ENCODE measurements at places on chromosomes 7 and 10.

DNA sequence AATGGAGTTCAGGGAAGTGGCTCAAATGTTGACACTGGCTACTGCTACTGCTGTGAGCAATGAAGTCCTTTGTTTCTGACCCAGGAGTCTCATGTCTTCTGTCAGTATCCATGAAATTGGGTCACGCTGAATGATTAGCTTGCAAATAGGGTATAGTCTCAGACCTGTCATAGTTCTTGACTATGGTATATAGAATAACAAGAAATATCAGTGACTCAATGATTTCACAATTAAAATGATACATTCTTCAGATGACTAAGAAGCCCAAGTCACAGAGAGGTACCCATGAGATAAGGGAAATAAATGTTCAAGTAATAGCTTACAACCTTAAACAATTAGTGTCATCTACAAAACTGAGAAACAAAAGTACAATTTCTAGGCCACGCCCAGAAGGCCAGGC is 89.3 kb downstream of the LYZL2 start:
- DNase-seq, result no peak

DNA sequence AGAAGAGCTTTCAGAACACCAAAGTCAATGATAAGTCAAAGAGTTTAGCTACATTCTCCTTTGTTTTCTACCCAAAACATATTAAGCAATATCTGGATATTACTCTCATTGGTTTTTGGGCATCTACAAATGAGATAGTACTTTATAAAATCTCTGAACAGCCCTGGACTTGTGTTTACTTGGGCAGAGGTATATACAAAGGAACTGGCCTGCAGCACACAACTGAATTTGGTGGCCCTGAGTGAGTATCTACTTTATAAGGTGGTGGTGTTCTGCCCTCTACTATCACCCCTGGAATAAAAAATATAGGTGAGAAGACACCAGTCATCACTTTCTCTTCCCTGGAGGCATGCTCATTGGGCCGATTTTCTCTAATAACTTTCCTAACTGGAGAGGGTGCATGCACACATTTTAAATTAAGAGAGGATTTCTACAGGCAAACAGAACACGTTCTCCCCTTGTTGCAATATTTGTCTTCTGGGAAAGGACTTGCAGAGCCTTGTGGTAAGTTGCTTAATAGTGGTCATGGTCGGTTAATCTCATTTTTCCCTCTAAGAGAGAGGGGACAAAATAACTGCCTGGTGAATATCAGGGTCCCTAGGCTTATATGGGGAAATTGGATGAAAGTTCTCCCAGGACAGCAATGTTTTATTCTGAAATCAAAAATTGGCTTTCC is 41.1 kb downstream of the OTUD1 start:
- DNase-seq, result no peak

DNA sequence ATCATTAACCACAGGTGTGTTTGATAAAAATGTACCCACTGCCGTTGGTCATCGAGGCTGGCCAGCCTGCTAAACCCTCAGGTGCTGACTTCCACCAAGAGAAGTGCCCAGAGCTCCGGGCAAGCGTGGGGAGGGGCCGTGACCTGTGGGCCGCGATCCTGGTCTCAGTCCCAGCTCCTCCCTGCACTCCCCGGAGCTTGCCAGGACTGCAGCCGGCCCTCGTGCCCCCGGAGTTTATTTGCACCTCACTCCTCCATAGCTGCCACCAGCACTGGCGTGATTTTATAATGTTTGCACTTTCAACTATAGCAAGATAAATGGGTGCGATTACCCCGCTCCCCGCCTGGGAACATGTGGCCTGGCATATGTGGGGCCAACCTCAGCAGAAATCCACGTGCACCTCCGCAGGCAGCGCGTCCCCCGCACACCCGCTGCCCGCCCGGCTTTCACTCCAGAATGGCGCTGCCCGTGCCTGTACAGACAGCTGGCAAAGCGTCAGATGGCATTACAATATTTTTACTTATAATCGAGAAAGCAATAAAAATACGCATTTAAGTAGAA is 30.8 kb downstream of the UNCX start:
- no peak for DNase-seq

DNA sequence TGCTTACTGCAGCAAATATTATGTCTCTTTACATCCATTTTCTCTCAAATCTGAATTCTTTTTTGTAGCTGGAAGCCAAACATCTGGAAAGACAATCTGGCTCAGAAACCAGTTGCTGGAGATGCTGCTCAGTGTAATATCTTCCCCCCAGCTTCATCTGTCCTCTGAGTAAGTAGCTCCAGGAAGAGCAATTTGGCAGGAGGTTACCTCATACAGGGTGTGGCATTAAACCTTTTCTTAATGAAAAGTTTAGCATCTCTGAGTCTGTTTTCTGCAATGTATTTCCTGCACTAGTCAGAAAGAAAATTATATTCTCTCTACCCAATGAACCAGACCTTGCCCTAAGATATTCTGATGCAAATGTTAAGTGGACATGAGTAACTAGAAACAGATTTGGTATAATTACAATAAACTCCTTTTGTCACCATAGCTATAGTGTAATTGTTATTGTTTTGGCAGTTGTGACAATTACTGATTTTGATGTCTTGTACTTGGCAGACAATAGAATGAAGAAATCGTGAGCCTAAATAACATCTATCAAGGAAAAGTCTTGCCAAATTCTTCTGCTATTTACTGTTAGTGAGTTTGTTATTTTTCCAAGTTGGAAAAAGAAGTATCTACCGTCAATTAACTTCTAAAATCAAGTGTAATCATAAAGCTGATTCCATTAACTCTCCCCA is 123.3 kb downstream of the WDFY4 start:
- DNase-seq, result no peak

DNA sequence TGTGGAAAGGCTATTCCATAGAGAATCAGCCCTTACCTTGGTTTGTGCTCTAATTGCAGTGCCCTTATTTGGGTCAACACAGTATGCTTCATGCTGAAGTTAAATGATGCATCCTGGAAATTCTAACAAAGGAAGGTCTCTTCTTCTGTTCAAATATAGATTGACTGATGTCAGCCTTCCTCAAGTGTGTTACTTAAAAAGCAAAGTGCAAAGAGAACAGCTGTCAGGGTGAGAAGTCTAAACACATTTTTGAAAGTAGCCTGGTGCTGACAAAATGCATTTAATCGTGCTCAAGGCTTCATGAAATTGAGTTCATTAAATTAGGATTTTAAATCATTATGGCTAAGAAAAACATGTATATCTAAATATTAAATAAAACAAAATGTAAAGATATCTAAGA is 19.5 kb downstream of the AGR2 start:
- no peak for DNase-seq

GRCh38 chr10:124627866-124628675 is 116.1 kb downstream of the FAM53B start:
- DNase-seq, result no peak

DNA sequence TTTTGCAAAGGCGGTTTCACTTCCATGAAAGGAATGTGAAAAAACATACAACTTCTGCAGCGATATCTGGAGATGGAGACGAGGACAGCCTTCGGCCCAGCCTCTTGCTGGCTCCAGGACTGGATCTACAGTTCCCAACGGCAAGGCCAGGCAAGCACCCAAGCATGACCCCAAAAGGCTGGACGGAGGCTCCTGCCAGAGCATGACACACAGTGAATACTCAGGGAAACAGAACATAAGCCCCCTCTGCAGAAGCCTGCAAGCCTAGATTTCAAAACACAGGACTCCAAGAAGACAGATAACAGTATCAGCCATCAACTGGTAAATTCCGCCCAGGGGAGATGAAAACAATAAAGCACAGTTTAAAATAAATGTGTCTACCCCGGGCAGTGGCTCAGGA is 3.3 kb upstream of the LRRC27 start:
- no peak for DNase-seq

DNA sequence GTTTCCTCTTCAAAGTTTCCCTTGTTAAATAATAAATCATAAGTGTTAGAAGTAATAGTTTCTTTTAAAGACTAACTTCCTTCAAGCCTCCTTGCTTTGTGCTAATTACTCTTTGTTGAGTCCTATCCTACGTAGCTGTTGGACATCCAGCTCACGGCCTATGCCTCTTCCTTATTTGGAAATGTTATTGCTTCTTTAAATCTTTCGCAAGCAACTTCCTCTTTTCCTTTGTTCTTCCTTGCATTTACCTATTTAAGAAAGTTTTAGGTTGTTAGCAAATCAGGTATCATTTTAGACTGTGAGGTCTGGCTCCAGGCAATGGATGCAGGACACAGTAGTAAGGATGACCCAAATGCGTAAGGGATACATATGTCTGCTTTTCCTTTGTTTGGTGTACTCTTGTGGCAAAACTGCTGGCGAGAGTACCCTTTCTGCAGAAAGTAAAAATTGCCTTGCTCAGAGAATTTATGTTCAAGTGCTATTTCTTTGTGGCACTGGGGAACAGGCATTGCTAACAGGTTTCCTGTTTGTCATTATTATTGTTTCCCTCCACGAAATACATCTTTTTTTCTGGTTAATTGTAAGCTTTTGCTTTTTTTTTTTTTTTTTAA is 110.5 kb downstream of the DYNC2I1 start:
- DNase-seq, result no peak

- DNase-seq, result no peak
Observed at GRCh38 chr7:40643664-40644063, 508.9 kb downstream of the SUGCT start.

DNA sequence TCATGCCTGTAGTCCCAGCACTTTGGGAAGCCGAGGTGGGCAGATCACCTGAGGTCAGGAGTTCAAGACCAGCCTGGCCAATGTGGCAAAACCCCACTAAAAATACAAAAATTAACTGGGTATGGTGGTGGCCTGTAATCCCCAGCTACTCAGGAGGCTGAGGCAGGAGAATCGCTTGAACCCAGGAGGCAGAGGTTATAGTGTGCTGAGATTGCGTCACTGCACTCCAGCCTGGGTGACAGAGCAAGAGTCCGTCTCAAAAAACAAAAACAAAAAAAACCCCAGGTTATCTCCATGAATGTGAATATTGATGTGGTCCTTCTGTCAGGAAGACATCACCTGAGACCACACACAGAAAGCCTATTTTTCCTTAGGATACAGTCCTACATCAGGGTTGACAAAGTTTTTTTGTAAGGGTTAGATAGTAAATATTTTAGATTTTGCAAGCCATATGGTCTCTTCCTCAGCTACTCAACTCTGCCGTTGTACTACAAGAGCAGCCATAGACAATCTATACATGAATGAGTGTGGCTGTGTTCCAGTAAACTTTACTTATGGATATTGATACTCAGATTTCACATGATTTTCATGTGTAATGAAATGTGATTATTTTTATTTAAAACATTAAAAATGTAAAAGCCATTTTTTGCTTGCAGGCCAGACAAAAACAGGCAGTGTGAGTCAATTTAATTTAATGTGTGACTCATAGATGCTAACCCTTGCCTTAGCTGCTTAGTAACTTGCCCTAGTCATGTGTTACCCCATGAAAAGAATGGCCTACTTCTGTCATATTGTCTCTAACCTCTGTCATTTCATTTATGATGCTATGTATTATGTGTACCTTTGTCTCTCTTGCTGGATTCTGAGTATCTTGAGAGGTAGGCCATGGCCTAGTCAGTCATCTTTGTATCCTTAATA is 78.1 kb downstream of the TPST1 start:
- DNase-seq, result no peak

GRCh38 chr7:134427896-134428295 is 31.0 kb downstream of the AKR1B1 start:
- no peak for DNase-seq

DNA sequence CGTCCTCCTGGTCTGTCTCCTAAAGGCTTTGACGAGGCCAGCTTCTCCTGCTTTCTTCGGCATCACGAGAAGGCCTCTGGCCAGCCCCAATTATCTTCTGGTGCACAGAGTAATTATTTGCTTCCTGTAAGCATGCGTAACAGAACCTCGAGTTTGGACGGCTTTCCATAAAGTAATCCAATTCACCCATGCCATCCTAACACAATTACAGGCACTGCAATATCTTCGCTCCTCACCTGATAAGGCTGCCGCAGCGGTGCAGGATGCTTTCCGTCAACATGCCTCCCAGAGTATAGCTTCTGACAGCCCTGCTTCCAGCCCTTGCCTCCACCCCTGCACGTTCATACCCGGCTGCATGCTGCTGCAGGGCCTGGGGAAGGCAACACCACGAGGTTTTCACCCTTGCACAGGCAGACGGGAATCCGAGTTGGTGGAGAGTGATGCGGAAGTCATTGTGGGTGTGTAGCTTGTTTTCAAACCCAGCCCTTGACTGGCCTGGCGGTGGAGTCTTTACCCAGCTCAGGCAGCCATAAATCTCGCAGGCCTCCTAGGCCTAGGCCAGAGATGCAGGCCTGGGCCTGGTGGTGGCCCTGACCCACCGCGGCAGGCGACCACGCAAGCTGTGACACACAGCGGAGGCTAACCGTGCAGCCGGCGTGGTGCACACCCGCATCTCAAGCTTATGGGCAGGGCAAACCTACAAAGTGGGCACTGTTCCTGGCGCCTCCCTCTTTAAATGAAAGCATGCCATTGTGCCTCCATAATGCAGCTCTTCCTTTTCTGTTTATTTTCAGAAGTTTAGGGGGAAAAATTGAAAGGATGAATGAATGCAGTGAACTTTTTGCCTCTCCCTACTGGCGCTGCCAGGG is 12.7 kb downstream of the EBF3 start:
- no peak for DNase-seq

- no peak for DNase-seq
Observed at GRCh38 chr7:140593672-140593982, 47.0 kb downstream of the DENND2A start.

DNA sequence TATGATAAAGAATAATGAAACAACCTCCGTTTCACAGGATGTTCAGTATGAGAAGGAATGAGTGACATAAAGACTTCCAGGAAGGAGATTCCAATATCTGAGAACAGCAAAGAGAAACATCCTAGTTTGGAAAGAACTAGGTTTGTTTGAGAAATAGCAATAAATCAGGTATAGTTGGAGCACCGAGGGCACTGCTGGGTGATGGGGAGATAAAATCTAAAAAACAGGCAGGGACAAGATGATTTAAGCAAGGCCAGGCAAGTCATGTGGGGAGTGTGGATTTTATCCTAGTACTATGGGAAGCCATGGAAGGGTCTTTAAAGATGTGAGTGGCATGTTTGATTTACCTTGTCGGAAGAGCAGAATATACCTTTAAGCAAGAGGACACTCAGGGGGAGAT is 169.7 kb downstream of the SPAG6 start:
- no peak for DNase-seq

GRCh38 chr7:28329661-28330363 is 82.5 kb upstream of the CREB5 start:
- DNase-seq, result no peak

GRCh38 chr7:50709151-50709550 is 73.5 kb downstream of the GRB10 start:
- no peak for DNase-seq

DNA sequence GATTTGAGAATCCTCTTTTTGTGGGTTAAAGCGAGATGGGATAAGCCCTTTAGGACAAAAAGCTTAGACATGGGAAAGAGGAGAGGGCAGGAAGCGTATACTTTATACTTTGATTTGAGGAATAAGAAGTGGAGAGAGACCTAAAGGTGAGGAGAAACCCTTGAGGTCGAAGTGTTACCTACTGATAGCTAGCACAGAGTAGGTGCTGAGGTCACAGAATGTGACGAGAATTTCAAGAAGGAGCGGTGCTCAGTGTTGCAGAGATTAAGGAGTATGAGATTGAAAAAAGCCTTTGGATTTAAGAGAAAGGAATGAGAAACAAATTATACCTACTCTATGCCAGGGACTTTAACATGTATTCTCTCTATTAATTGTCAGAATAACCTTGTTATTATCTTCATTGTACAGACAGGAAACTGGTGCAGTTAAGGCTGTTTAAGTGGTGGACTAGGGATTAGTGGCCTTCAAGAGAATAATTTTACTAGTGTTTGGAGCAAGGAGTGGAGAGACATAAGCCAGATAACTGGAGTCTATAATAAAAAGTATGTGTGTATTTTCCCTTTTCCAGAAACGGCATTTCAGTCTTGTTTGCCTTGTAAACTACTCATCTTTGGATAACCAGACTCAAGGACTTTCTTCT is 8.8 kb downstream of the CAPZA2 start:
- DNase-seq, result no peak
